Caki2 (cell line): ENCODE measurements at places on chromosomes 2 and 18.
A peak's percentile ranks its signal among the peaks of the same experiment; 100 is the strongest.

GRCh38 chr18:76518123-76518859, 23.2 kb upstream of the ZNF516 start:
- no peak for DNase-seq

GRCh38 chr2:70258532-70258875, 567 bp downstream of the PCYOX1 start:
- DNase-seq: no peak

DNA sequence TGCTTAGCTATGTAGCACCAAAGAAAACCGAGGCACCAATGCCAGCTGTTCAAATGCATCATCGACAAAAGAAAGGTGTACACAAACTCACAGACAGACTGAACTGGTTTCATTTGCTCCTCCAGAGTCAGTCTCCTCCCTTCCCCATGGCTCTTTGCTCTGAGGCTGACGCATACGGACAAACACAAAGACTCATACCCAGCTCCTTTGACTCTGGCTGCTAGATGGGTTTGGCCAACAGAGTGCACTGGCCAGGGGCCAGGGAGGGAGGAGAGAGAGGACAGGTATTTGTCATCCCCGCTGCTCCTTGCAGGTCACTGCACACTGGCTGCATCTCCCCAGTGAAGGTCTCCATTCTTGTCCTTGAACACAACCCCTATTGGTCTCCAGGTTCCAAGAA, 40.7 kb downstream of the DNER start:
- no peak for DNase-seq

- DNase-seq: no peak
Measured at GRCh38 chr2:240208096-240208495, 67.6 kb upstream of the OTOS start.

- DNase-seq: peak; percentile 24
Measured at GRCh38 chr2:172270278-172271079, 156.9 kb upstream of the ITGA6 start.

DNA sequence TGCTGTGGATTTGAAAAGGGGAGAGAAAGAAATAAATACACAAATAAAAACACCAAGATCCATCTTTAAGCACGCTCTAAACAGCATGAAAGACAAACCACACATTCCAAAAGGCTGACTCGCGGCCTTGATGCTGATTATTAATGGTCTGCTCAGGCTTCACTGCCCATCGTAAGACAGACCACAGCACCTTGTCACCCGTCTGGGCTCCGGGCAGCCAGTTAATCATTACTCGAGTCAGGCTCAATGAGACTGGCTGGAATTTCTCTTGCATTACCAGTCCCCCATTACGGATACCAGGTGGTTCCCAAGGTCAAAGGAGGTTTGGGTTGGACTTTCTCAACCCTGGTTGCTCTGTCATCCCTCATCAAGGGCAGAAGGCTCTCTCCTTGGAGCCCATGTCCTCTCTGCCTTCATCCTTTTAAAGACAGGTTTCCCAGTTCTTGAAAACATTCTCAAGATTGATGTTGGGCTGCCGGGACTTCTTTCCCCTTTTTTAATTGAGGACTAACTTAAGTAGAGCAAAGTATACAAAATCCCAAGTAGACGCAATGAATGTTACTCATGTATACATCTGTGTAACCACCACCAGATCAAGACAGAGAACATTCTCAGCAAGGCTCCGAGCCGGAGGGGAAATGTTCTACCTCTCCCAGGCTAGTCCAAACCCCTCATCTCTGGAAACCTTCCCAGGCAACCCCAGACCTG, 8.1 kb downstream of the SMAD7 start:
- peak; percentile 93 for DNase-seq

DNA sequence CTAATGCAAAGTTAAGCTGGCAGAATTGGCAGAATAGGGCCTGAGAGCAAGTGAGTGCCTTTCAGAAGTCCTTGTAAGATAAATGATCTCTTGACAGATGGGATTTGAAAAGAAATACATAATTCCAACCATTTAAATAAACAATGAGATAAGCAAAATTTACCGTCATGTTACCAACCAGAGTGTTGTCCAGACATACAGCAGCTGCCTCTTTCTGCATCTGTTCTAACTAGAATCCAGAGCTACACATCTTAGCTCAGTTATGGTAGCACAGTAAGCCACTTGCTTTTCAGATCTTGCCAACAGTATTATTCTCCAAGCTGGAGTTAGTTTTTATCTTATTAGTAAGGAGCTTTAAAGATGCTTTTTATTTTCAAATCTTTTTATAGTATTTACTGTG, 179.6 kb downstream of the BARD1 start:
- DNase-seq: no peak

DNA sequence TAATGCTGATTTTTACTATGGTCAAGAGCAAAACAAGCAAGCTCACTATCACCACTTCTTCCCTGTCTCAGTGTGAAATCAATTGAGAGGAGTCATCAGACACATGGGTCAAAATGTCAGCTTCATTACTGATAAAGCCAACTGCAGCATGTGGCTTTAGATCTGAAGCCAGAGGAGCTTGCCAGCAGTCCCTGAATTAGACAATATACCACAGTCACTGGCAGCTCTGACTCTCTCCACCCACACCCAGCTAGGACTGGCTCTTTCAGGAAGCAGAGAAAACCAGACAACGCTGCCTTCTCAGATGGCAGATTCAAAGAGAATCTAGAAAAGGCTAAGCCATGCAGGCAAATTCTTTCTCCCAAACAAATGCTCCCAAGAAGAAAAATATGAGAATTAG, 20.0 kb upstream of the ASB18 start:
- no peak for DNase-seq

GRCh38 chr2:240060977-240061591, 7.8 kb upstream of the OR6B3 start:
- no peak for DNase-seq

DNA sequence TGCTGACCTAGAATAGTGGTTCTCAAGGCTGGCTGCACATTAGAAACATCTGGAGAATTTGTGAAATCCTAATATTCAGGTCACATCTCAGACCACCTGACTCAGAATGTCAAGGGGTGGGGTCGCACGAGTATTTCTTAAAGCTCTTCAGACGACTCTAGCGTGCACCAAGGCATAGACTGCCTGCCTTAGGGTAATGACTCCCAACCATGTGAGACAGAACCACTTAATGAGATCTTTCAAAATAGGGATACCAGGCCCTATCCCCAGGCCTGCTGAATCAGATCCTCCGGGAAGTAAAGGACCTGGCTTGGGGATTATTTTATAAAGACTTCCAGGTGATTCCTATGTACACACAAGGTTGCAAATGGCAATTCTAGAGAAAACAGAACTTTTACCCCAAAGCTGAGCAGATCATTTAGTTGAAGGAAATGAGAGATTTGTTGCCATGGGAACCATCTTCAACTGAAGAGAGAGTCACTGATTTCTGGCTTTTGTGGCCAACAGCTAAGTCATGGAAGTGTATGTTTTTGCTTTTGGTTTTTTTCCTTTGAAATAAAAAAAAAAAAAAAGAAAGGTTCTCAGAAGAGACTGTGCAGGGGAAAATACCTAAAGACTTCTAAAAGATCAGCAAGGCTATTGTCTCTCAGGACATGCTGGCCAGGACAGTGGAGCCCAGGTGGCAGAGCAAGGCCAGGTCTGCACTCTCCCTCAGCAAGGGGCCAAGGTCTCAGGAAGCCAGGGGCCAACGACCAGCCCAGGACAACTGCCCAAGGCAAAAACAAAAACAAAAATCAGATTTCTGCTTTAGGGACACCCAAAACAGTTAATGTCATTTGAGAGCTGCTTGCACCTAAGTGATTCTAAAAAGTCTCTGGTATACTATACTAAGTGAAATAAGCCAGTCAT, 15.3 kb upstream of the LOXHD1 start:
- DNase-seq: peak; percentile 28

- no peak for DNase-seq
Measured at GRCh38 chr2:126864861-126865260, 33.8 kb upstream of the TEX51 start.

- no peak for DNase-seq
Measured at GRCh38 chr2:219297766-219298456, 11.3 kb downstream of the PTPRN start.

- no peak for DNase-seq
Measured at GRCh38 chr2:18067588-18068384, 189.3 kb downstream of the KCNS3 start.

GRCh38 chr2:170141865-170142264, 36.1 kb upstream of the MYO3B start:
- DNase-seq: no peak

- DNase-seq: no peak
Measured at GRCh38 chr2:199692489-199692888, 158.5 kb downstream of the FTCDNL1 start.

- no peak for DNase-seq
Measured at GRCh38 chr2:124923097-124923496, 898.0 kb downstream of the CNTNAP5 start.

GRCh38 chr2:134505446-134505845, 213.4 kb downstream of the TMEM163 start:
- no peak for DNase-seq

DNA sequence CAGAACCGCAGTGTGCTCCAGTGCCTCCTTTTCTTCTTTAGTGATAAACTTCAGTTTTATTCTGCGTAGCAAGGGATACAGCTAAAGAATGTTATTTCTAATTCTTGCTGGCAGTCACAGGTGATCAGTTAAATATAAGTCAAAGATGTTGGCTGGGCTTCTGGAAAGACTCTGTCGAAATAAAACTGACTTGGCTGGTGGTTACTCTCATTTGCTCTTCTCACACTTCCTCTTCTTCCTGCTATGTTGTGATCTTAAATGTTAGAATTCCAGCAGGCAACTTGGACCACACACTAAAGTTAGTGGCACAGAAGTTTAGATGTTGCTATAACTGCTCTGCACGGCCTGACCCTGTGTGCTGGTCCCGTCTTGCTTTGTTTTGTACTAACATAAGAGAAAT, 278.6 kb downstream of the CDH19 start:
- DNase-seq: no peak

DNA sequence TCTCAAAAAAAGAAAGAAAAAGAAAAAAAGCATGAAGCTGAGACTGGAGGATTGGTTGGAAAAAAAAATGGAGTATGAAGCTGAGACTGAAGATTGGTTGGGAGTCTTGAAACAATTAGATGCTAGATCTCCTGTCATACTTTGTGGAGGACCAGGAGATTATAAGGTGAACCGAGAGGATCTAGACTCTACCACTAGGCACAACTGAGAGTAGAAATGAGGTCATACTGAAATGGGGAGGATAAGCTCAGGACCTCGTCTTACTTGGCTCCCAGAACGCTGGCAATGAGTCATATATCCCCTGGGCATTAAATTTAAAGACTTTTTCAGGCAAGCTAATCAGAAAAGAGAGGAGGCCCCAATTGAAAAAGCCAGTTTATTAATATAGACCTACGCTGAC, 3.3 kb upstream of the ORC2 start:
- DNase-seq: no peak

DNA sequence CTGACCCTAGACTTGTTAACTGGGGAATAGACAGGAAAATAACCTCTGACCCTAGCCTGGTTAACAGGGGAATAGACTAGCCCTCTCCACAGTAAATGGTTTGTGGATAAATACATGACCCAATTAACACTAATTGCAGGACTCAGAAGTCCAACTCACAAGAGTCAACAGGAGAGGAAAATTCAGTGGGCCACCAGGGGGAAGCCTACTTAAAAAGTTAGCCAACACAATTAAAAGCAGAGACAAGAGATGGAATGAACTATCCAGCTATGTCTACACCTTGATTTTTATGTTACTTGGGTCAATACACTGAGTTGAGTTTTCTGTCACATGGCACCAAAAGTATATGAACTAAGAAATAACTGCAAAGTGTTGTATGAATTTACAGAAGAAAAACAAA, 158.8 kb upstream of the SLC39A10 start:
- DNase-seq: peak; percentile 24

GRCh38 chr2:214034417-214034816, 376.4 kb upstream of the VWC2L start:
- DNase-seq: no peak

DNA sequence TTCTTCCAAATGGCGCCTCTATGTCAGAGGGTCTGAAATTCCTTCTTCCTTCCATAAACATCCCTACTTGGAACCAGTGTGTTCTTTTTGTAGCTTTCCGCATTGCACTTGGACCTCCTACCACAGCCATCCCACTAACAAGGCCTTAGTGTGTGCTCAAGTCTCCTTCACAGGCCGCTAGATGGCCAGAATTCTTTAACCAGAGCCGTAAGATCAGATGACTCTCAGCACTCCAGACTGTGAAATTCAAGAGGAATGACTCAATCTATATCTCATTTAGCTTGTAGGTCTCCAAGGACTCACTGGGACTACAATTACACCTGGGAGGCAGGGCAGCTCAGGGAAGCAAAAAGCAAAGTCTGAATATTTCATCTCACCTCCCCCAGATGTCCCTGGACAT, 298.9 kb downstream of the EIPR1 start:
- DNase-seq: peak; percentile 4

- no peak for DNase-seq
Measured at GRCh38 chr18:41501848-41502247, 453.2 kb upstream of the PIK3C3 start.

DNA sequence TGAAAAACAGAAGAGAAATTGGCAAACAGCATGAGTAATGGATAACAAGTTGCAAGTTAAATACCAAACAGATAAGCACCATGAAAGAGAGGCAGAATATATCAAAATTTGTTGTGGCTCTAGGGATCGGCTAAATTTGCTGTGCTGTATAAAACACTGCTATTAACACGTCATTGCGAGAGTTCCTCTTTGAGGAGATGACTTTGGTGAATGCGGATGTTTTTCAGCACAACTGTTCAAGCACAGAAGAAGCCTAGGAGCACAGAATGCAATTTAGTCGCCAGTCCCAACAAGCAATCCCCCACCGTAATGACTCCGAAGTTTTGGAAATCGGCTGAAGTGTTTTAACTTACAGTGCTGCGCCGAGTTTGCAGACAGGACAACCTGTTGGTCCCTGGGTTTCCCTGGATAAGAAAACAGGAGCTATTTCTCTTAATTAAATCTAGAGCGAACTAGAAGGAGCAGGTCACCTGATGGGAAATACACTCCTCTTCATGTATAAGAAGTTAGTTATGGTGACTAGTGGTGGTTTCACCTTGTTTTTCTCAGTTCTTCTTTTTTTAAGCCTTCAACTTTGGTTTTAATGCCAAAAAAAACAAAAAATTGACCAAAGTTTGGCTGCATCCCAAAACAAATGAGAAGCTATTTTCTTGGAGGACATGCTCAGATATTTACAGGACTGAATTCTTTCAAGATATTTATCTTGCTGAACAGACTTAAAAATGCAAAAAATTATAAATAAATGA, 454.1 kb upstream of the SALL3 start:
- peak; percentile 41 for DNase-seq

- no peak for DNase-seq
Measured at GRCh38 chr2:159775021-159775420, 23.0 kb downstream of the CD302 start.
